Sigmoid colon (tissue), 7 donors: ENCODE measurements at places on chromosomes 3 and 15. TPM values are rescaled to one million over a fixed set of nuclear protein-coding genes. Genes with fewer than 3 reads are reported as not detected.

DNA sequence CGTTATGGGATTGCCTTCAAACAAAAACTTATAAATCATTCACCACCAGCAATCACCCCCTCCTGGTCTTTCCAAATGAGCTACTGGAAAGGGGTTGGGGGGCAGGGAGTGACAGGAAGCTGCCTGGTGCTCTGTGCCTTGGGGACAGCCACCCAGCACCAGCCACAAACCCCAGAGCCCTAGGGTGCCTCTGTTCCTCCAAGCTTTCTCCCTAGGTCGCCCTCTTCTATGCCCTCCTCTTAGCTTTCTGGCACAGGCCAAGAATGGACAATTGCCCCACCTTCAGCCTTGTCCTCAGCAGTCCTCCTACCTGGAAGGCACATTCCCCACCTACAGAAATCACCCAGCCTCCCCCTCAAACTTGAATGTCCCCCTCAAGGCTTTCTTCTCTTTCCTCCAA lies 3.3 kb downstream of the OXTR start:
- DNase-seq: no peak

- no peak for DNase-seq
These were observed 82.6 kb upstream of the CNTN6 start for GRCh38 chr3:1010228-1010627.

DNA sequence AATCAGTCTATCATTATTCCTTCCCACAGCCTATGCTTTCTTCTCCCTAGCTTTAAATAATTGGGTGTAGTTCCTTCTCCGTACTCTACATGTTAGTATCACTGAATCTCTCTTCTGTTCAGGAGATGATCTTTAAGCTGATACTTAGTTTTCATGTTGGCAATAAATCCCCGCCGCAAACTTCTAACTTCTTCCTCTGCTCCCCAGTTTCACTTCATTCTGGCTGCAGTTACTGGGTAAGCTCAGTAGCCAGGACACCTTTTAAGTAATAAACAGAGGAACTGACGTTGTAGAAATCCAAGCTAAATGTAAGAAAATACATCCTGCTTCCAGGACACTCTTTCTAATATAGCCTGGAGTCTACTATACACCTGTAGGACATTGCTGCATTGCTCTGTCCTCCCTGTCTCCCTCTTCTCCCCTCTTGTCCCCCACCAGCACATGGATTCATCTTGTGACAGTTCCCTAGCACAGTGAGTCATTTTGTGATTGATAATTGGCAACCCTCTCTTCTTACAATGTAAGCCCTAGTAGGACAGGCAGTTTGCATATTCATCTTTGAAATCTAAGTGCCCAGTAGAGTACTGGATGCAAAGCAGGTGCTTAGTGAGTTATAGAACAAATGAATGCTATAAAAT lies 598.2 kb downstream of the UNC13C start:
- DNase-seq: no peak

GRCh38 chr15:61410662-61411061 lies 181.6 kb upstream of the RORA start:
- no peak for DNase-seq

- no peak for DNase-seq
These were observed 113.7 kb downstream of the CHSY1 start for GRCh38 chr15:101138086-101138660.

GRCh38 chr3:134068429-134068828 lies 38.7 kb upstream of the SLCO2A1 start:
- DNase-seq: no peak

DNA sequence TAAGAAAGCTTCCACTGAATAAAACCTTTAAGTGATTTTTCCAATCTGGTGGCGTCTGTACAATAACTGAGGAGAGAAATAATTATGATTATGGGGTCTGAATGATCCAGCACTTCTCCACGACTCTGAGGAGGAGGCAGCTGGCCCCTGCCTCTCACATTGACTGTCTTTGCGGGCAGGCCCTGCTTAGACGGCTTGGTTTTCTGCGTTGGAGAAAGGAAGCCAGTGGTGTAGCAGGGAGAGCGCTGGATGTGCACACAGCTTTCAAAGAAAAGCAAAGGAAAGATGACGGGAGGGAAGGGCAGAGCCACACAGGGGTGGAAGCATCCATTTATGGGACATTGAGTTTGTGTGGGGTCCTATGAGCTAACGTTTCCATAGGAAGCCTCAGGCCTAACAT lies 62.5 kb downstream of the MGLL start:
- no peak for DNase-seq

GRCh38 chr3:155995525-155996370 lies 124.6 kb upstream of the KCNAB1 start:
- DNase-seq: no peak

GRCh38 chr3:143693506-143693905 lies 154.8 kb downstream of the SLC9A9 start:
- no peak for DNase-seq

- no peak for DNase-seq
These were observed 147.5 kb downstream of the CTNNB1 start for GRCh38 chr3:41346698-41347270.

- DNase-seq: no peak
These were observed 146.9 kb downstream of the CD47 start for GRCh38 chr3:107943786-107944523.

DNA sequence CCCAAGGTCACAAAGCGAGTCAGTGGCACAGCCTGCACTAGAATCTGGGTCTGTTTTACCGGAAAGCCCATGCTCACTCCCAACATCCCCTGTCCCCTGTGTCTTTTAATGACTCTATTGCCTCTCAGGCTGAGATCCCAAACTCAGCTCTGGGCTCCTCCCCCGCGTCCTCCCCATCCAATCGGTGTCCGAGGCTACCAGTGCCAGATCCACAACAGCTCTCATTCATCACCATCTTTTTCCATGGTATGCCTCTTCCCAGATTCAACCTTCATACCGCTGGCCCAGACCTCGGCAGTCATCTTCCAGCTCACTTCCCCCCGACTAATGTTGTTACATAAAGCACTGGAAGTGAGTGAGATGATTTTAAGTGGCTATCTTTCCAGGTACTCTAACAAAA lies 16.1 kb upstream of the KY start:
- no peak for DNase-seq

DNA sequence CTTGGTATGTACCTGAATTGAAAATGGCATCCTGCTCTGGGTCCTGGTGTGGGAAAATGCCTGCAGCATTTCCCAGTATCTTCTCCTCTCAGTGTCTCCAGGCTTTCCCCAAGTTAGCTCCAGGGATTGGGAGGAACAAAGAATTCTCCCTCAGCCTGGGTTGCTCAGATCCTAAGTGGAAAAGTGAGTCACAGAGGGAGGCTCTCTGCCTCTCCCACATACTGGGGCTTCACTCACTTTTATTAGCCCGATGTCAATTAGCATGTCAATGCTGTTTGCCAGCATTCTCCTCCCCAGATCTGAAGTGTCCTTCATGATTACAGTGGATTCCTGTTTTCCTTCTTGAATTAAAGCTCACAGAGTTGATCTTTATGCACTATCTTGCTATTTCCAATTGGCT lies 655.0 kb downstream of the EPHA3 start:
- DNase-seq: no peak

GRCh38 chr15:65612949-65613744 lies 2.2 kb upstream of the INTS14 start:
- no peak for DNase-seq

DNA sequence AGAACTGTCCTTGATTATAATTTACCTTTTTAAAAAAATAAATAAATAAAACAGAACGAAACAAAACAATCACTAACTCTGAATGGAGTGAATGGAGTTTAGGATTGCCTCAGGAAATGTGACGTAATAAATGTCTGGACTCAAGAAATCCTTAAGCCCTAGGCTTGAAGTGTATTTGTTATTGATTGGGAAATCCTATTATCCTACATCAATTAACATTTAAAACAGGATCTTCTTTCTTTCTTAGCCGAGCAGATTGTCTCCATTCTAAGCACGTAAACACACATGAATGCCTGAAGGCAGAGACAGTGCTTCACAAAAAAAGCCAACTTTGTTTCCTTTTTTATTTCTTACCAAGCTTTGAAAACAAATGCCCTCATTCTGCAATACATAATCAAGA lies 33.4 kb downstream of the KAT2B start:
- no peak for DNase-seq

- no peak for DNase-seq
These were observed 84.2 kb upstream of the ZNF280D start for GRCh38 chr15:56817321-56818080.

GRCh38 chr3:134357914-134358811 lies 16.1 kb downstream of the AMOTL2 start:
- peak; percentile 81 for DNase-seq

DNA sequence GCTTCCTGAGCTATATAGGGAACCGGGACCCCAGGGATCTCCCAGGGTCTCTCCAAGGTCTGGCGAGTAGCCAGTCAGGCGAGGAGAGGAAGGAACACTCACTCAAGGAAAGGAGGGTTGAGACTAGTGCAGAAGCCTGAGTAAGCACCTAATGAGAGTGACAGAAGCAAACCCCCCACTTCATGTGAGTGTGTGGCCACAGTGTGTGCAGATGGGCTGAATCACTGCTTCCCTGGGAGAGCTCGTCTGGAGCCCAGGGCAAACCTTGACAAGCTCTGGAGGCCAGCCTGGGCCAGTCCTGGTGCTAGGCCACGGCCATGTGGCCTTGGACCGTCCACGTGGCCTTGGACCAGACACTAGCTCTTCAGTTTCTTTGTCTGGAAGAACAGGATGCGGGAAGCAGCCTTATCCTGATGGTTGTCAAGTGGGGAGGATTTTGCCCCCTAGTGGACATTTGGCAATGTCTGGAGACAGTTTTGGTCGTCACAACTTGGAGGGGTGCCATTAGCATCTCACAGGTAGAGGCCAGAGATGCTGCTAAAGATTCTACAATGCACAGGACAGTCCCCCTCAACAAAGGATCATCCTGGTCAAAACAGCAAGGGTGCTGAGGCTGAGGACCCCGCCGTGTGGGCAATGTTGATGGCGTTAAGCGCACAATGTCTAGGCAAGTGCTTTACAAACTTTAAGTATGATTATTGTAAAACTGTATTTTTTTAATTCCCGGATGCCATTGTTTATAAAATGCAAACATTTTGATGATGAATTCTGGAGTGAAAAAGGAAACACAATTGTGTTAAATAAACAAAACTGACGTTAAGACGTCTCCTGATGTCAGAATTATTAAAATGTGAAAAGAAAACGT lies 34.8 kb upstream of the CTSH start:
- peak; percentile 82 for DNase-seq

GRCh38 chr15:57505949-57506391 lies 85.7 kb upstream of the MYZAP start:
- DNase-seq: no peak

- no peak for DNase-seq
These were observed 73.9 kb upstream of the PIAS1 start for GRCh38 chr15:67980171-67980570.

- no peak for DNase-seq
These were observed 267.3 kb downstream of the UACA start for GRCh38 chr15:70495991-70496599.

GRCh38 chr3:152026033-152026556 lies 152.7 kb downstream of the SUCNR1 start:
- no peak for DNase-seq

- no peak for DNase-seq
These were observed 37.3 kb downstream of the RFT1 start for GRCh38 chr3:53092942-53093341.

- no peak for DNase-seq
These were observed 212.5 kb downstream of the CHST2 start for GRCh38 chr3:143332026-143332425.

- no peak for DNase-seq
These were observed 561.2 kb upstream of the MDFIC2 start for GRCh38 chr3:70873686-70874085.

- DNase-seq: no peak
These were observed 71.8 kb upstream of the ZBTB20 start for GRCh38 chr3:115218859-115219258.

DNA sequence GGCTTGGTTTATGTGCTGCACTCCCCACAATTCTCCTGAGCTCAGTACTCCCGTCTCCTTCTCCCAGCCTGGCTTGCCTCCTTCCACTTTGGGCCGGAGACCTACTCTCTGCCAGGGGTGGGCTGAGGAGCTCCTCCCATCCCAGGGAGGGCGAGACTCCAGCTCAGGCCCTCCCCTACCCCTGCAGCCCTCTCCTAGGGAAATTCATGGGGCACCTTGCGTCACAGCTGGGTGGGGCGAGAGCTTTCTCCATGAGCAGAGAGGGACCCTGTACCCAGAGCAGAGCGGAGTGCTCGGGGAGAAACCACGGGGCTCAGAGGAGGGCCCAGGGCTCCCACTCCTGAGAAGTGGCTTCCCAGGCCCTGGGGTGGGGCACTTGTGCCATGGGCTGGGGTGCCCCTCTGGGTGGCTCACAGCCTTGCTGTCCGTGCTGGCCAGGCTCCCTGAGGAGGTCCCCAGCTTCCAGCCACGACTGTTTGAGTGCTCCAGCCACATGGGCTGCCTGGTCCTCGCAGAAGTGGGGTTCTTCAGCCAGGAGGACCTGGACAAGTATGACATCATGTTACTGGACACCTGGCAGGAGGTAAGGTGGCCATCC lies 13.3 kb downstream of the VILL start:
- DNase-seq: peak; percentile 64

CCR2 gene
- total RNA-seq: 2.2 TPM

ATP13A4 gene
- 0.55 TPM for total RNA-seq

CYP1A1 gene
- 0.36 TPM for total RNA-seq

GABRR3 gene
- total RNA-seq: not detected

CAMKV gene
- total RNA-seq: not detected

FGD5 gene
- total RNA-seq: 6.4 TPM

ZNF639 gene
- total RNA-seq: 75.9 TPM

SNURF gene
- 3.3 TPM for total RNA-seq
